ENCODE measurements at places on chromosomes 7 and 10. TPM values are rescaled to one million over a fixed set of nuclear protein-coding genes. Genes with fewer than 3 reads are reported as not detected.

POU6F2 gene
- total RNA-seq, result 0.47 TPM

SPOCK2 gene
- total RNA-seq, result 19.7 TPM

GAD2 gene
- not detected for total RNA-seq

ZC3HAV1L gene
- 16.1 TPM for total RNA-seq

ZNF239 gene
- 4.7 TPM for total RNA-seq

CPA5 gene
- 1.1 TPM for total RNA-seq

DNA sequence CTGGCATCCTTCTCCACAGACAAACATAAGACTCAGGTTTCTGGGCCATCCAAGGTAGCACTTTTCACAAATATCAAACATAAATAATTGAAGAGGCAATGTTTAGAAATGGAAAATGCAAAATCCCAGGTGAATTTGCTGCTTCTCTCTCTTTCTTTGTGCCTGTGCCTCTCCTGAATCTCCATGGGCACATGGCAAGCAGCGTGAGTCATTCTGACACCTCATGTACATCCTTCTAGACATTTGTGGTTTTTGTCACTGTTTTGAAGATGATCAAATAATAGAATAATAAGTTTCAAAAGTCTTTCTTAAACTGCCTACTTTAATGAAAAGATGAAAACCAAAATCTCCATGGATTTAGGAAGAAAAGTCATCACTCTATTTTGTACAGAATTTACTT lies 60.3 kb upstream of the RAB11FIP2 start:
- H3K27ac ChIP-seq, result no peak overlapping the region
- no peaks in the 10 kb centered on the region for H3K36me3 ChIP-seq
- no peak for DNase-seq
- no peak overlapping the region for H3K4me3 ChIP-seq

- peaks cover 3% of the 10 kb centered on the region for H3K4me1 ChIP-seq
- no peak overlapping the region for H3K4me3 ChIP-seq
- no peak overlapping the region for H3K27ac ChIP-seq
- no peaks in the 10 kb centered on the region for H3K27me3 ChIP-seq
- no peak for DNase-seq
- H3K36me3 ChIP-seq, result no peaks in the 10 kb centered on the region
These were observed 80.7 kb upstream of the BTBD16 start for GRCh38 chr10:122190176-122190943.

GRCh38 chr10:113532724-113533123 lies 20.1 kb upstream of the HABP2 start:
- DNase-seq, result no peak
- H3K4me1 ChIP-seq, result no peaks in the 10 kb centered on the region
- H3K27me3 ChIP-seq, result no peaks in the 10 kb centered on the region
- no peak overlapping the region for H3K4me3 ChIP-seq
- H3K27ac ChIP-seq, result no peak overlapping the region

DNA sequence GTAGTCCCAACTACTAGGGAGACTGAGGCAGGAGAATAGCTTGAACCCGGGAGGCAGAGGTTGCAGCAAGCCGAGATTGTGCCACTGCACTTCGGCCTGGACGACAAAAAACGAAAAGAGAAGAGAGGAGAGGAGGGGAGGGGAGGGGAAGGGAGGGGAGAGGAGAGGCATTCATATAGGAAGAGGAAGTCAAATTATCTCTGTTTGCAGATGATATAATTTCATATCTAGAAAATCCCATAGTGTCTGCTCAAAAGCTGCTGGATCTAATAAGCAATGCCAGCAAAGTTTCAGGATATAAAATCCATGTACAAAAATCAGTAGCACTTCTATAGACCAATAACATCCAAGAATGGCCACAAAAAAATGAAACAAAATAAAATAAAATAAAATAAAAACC lies 120.3 kb downstream of the LMBR1 start:
- H3K36me3 ChIP-seq, result no peaks in the 10 kb centered on the region
- no peak overlapping the region for H3K27ac ChIP-seq
- H3K27me3 ChIP-seq, result no peaks in the 10 kb centered on the region
- no peak for DNase-seq

- H3K4me1 ChIP-seq, result peaks cover 30% of the 10 kb centered on the region
- peak; percentile 84 for DNase-seq
- H3K27me3 ChIP-seq, result peaks cover 26% of the 10 kb centered on the region
- no peak overlapping the region for H3K4me3 ChIP-seq
These were observed 2.7 kb downstream of the VGF start for GRCh38 chr7:101162551-101163278.

- H3K36me3 ChIP-seq, result no peaks in the 10 kb centered on the region
- no peak for DNase-seq
- H3K27me3 ChIP-seq, result no peaks in the 10 kb centered on the region
- H3K4me1 ChIP-seq, result no peaks in the 10 kb centered on the region
- no peak overlapping the region for H3K4me3 ChIP-seq
These were observed 211.4 kb downstream of the MDFIC start for GRCh38 chr7:115133248-115133647.

GRCh38 chr7:332020-332517 lies 42.1 kb downstream of the FOXL3 start:
- H3K36me3 ChIP-seq, result no peaks in the 10 kb centered on the region
- peaks cover 5% of the 10 kb centered on the region for H3K4me1 ChIP-seq
- no peaks in the 10 kb centered on the region for H3K27me3 ChIP-seq

GRCh38 chr10:43206391-43207235 lies 60.3 kb downstream of the RASGEF1A start:
- no peak overlapping the region for H3K27ac ChIP-seq
- no peaks in the 10 kb centered on the region for H3K36me3 ChIP-seq
- no peaks in the 10 kb centered on the region for H3K27me3 ChIP-seq
- no peak overlapping the region for H3K4me3 ChIP-seq
- peaks cover 3% of the 10 kb centered on the region for H3K4me1 ChIP-seq

GRCh38 chr10:111455776-111456426 lies 379.1 kb downstream of the ADRA2A start:
- DNase-seq, result no peak
- no peak overlapping the region for H3K4me3 ChIP-seq
- no peaks in the 10 kb centered on the region for H3K4me1 ChIP-seq
- H3K27me3 ChIP-seq, result no peaks in the 10 kb centered on the region
- H3K36me3 ChIP-seq, result no peaks in the 10 kb centered on the region
- H3K27ac ChIP-seq, result no peak overlapping the region

- H3K27me3 ChIP-seq, result no peaks in the 10 kb centered on the region
- no peaks in the 10 kb centered on the region for H3K4me1 ChIP-seq
These were observed 140.7 kb downstream of the VTI1A start for GRCh38 chr10:112587729-112588128.

DNA sequence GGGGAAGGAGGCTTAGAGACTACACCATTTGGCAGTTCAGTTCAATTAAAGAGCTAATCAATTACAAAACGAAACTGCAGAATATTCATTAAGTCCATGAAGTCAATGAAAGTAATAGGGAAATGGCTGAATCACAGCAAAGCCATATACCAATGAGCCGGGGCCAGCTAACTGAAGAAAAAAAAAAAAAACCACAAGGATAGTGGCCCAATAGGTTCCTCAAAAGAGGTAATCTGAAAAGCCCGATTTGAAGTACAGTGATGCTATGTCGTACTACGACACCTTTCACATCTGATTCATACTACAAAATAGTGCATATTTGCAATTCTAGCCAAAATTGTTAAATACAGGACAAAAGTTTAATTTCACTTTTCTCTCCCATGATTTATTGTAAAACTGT lies 2.5 kb downstream of the ARHGAP12 start:
- no peaks in the 10 kb centered on the region for H3K27me3 ChIP-seq
- H3K4me1 ChIP-seq, result peaks cover 10% of the 10 kb centered on the region
- H3K4me3 ChIP-seq, result no peak overlapping the region
- H3K27ac ChIP-seq, result no peak overlapping the region

DNA sequence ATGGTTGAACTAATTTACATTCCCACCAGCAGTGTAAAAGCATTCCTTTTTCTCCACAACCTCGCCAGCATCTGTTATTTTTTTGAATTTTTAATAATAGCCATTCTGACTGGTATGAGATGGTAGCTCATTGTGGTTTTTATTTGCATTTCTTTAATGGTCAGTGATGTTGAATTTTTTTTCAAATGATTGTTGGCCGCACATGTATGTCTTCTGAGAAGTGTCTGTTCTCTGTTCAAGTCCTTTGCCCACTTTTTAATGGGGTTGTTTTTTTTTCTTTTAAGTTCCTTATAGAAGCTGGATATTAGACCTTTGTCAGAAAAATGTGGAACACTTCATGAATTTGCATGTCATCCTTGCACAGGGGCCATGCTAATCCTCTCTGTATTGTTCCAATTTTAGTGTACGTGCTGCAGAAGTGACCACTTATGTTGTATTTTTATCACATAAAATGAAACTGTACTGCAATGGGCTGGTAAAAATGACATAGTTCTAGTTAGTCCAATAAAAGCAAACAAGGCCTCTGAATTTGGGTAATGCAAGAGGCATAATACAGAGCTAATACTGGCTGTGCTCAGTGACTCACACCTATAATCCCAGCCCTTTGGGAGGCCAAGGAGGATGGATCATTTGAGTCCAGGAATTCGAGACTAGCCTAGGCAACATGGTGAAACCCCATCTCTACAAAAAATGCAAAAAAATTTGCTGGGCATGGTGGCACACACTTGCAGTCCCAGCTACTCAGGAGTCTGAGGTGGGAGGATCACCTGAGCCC lies 70.3 kb downstream of the ABI1 start:
- no peaks in the 10 kb centered on the region for H3K27me3 ChIP-seq
- no peak overlapping the region for H3K27ac ChIP-seq
- H3K4me3 ChIP-seq, result no peak overlapping the region
- H3K4me1 ChIP-seq, result no peaks in the 10 kb centered on the region
- H3K36me3 ChIP-seq, result no peaks in the 10 kb centered on the region
- DNase-seq, result no peak

DNA sequence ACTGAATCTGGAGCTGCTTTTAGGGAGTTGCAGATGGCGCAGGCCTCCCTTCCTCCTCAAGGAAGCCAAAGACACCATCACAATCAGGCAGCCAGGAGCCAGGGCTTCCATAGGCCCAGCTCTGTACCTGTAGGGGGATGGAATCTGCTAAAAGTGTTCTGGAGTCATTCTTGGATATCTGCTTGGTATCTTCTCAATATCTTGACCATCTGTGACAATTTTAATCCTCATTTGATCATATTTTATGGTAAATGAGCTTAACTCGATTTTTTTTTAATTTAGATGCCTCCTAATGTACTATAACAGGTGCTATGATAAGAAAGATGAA lies 3.1 kb downstream of the ST7 start:
- no peaks in the 10 kb centered on the region for H3K4me1 ChIP-seq
- H3K27me3 ChIP-seq, result no peaks in the 10 kb centered on the region
- H3K27ac ChIP-seq, result peak overlapping the region; percentile 16
- no peak overlapping the region for H3K4me3 ChIP-seq
- no peak for DNase-seq

GRCh38 chr10:112884179-112884504 lies 65.9 kb upstream of the TCF7L2 start:
- no peak overlapping the region for H3K27ac ChIP-seq
- no peak overlapping the region for H3K4me3 ChIP-seq
- DNase-seq, result no peak

- H3K36me3 ChIP-seq, result no peaks in the 10 kb centered on the region
- no peak for DNase-seq
- peaks cover 11% of the 10 kb centered on the region for H3K4me1 ChIP-seq
- no peak overlapping the region for H3K27ac ChIP-seq
- H3K27me3 ChIP-seq, result no peaks in the 10 kb centered on the region
- no peak overlapping the region for H3K4me3 ChIP-seq
These were observed 26.4 kb downstream of the PRF1 start for GRCh38 chr10:70575874-70576802.

GRCh38 chr10:48552946-48553564 lies 51.8 kb downstream of the ARHGAP22 start:
- no peak overlapping the region for H3K4me3 ChIP-seq
- H3K4me1 ChIP-seq, result no peaks in the 10 kb centered on the region
- no peak for DNase-seq
- H3K27ac ChIP-seq, result no peak overlapping the region
- no peaks in the 10 kb centered on the region for H3K27me3 ChIP-seq
- H3K36me3 ChIP-seq, result no peaks in the 10 kb centered on the region

- H3K4me3 ChIP-seq, result no peak overlapping the region
- no peak overlapping the region for H3K27ac ChIP-seq
- no peaks in the 10 kb centered on the region for H3K4me1 ChIP-seq
- DNase-seq, result no peak
- H3K27me3 ChIP-seq, result no peaks in the 10 kb centered on the region
These were observed 36.9 kb downstream of the MLLT10 start for GRCh38 chr10:21570761-21571521.

- no peaks in the 10 kb centered on the region for H3K4me1 ChIP-seq
- H3K4me3 ChIP-seq, result no peak overlapping the region
- no peak for DNase-seq
- no peaks in the 10 kb centered on the region for H3K36me3 ChIP-seq
- no peaks in the 10 kb centered on the region for H3K27me3 ChIP-seq
These were observed 46.6 kb upstream of the PODXL start for GRCh38 chr7:131602994-131603372.

DNA sequence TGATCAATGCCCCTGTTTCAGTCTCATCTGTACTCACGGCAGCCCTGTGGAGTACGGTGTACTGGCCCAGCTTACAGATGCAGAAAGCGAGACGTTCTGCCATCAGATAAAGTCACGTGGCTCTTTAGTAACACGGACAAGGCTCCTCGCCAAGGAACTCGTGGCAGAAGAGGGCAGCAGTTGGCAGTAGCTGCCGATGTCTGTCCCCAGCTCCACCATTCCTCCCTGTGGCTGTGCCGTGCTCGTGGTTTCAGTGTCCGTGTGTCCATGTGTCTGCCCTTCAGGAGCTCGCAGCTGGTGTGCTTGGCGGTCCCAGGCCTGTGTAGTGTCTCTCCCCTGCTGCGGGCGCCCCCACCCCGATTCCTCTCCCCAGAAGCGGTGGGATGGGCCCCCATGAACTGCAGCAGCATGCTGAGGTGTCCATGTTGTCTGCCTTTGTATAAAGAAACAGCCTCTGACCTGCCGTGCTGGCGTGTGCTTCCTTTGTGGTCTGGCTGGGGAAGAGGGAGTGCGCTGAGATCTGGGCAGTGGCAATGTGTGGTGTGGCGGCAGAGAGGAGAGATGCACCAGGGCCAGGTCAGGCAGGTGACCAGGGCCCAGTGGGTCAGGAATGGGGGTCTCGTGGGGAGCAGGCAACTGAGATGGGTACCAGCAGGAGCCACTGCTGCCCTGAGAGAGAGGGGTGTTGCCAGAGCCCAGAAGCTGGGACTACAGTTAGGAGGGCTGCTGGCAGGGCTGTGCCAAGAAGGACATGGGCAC lies 9.8 kb downstream of the RHBDD2 start:
- H3K4me3 ChIP-seq, result no peak overlapping the region
- peak; percentile 61 for DNase-seq
- H3K36me3 ChIP-seq, result peaks cover 15% of the 10 kb centered on the region
- H3K27ac ChIP-seq, result no peak overlapping the region
- no peaks in the 10 kb centered on the region for H3K27me3 ChIP-seq
- no peaks in the 10 kb centered on the region for H3K4me1 ChIP-seq

Data from kidney (tissue), 22 donors.